ENCODE measurements at places on chromosomes 12 and 14.

DNA sequence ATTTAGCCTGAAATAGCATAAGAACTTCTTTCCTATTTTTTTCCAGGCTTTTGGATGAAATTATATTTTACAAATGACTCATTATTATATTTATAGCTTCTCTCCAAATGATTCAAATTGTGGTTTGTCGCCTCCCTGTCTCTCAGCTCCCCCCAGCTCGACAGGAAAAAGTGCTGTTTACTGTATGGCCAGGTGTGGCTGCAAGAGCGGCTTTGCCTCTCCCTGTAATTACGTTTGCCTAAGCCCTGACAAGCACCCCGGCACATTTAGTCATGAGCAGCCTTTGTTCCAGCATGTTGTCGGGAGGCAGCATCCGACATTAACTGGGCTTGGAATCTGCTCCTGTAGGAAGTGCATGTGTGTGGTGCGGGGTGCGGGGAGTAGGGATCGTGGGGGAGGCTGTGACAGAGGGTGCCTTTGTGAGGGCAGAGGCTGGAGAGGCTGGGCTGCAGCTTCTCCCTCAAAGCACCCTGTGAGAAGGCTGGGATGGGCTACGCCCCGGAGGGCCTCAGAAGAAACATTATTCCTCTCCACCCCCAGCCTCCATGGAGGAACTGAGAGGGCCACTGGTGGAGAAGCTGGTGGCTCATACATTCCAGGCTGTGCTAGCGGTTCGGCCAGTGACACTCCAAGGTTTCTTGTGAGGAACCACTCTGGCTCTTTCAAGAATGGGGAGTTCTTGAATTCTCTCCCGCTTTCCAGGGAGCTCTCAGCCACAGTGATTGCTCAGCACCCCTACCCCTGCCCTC, 42.1 kb upstream of the CTDSP2 start:
- no peak for DNase-seq

GRCh38 chr14:94193776-94194175, 19.7 kb downstream of the PPP4R4 start:
- DNase-seq, result no peak

GRCh38 chr12:129190827-129191226, 337.5 kb downstream of the GLT1D1 start:
- peak; percentile 25 for DNase-seq

GRCh38 chr14:55272387-55272786, 1.2 kb downstream of the FBXO34 start:
- no peak for DNase-seq

DNA sequence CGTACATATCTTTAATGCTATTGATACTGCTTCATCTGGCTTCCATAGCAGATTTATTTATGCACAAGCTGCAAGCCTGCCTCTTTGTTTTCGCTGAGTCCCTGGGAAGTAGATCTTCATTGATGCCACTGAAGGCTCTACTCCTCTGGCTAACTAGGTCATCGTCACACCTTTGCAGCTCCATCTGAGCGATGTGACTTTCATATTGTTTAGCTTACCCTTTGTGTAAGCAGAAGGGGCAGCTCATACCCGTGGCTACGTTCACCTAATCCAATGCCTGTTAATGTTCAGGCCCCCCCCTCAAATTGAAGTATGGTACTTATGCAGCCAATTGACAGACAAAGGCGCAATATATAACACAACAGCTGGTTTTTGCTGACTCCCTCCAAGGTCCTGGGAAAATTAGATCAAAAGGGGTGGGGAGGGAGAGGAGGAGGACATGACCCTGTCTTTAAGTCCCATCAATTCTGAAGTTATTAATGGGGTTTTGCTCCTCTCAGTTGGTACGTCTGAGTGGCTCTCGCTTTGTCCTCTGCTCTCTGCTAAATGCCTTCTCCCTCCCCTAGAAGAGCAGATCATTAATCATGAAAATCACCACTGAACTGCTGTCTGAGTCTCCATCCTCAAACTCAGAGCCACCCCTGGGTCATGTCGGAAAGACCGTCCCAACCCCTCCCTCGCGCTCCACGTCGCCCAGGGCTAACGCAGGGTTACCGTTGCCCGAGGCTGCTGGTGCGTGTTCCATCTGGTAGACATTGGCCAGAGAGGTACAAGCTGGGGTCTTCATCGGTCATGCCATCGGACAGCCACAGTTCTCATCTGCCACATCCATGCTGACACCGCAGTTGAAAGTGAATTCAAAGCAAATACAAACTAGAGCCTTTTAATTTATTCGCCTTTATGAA, 128.8 kb downstream of the ADGRD1 start:
- DNase-seq, result no peak

- DNase-seq, result no peak
These were observed 193.3 kb downstream of the RAD51B start for GRCh38 chr14:68012871-68013270.

DNA sequence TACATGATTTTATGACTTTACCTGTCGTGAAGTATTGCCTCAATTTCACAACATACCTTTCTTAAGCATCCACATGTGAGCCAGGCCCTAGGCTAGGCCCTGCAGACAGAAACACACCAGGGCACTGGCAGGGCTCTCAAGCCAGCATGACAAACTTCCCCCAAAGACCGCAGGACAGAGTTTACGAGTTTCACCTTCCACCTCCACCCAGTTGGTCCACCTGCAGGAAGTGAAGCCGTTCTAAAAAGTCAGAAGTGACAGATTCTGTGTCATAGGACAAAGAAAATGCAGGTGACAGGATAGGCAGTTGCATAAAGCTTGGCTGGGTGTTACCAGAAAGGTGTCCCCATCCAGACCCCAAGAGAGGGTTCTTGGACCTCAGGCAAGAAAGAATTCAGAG, 382.3 kb downstream of the PCNX1 start:
- DNase-seq, result no peak

Data from progenitor cell of endocrine pancreas (in vitro differentiated cells).